ENCODE measurements at places on chromosomes 11 and 22. TPM values are rescaled to one million over a fixed set of nuclear protein-coding genes. Genes with fewer than 3 reads are reported as not detected.

OR51E2 gene
- total RNA-seq, result not detected

DENND6B gene
- total RNA-seq, result 6.5 TPM

TUBA8 gene
- total RNA-seq, result 0.36 TPM

WT1 gene
- total RNA-seq, result under 0.01 TPM

LGALS12 gene
- not detected for total RNA-seq

RBM14 gene
- 22.4 TPM for total RNA-seq

PRR33 gene
- not detected for total RNA-seq

UBASH3B gene
- total RNA-seq, result 21.4 TPM

KRTAP5-9 gene
- not detected for total RNA-seq

OR2AG2 gene
- total RNA-seq, result 0.36 TPM

NCF4 gene
- total RNA-seq, result 0.36 TPM

SYCE3 gene
- total RNA-seq, result not detected

ZNF202 gene
- 5.6 TPM for total RNA-seq

CLTCL1 gene
- 28.6 TPM for total RNA-seq

KRTAP5-8 gene
- total RNA-seq, result 0.36 TPM
